ENCODE measurements at places on chromosomes 11 and 22. TPM values are rescaled to one million over a fixed set of nuclear protein-coding genes. Genes with fewer than 3 reads are reported as not detected.

DNA sequence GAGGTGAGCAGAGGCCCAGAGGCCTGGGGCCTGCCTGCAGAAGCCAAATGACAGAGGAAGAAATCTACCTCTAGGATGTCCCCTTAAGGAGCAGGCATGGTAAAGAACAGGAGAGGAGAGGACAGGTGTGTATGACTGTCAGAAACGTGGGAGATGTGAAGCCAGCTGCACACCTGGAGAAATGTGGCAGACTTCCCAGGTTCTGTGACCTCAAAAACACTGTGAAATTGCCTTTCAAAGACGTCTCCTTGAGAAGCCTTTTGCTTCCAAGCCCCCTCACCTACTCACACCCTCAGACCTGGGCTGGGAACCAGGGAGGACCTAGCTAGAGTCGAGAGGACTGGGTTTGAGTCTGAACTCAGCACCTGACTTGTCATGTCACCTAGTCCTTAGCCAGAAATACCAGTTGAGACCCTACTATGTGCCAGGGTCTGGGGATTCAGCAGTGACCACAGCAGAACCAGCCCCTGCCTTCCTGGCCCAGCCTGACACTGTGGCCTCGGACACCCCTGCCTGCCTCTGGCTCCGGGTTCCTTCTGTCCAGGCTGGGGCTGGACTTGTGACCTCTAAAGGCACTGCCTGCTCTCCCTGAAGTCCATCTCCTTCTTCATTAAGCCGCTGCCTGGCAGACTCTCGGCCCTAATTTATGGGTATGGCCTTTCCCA lies 5.6 kb downstream of the TPBGL start:
- no peak for DNase-seq

- DNase-seq, result no peak
Observed at GRCh38 chr11:2214527-2215229, 43.1 kb upstream of the TH start.

GRCh38 chr11:86184728-86185380 lies 59.7 kb upstream of the EED start:
- no peak for DNase-seq

DNA sequence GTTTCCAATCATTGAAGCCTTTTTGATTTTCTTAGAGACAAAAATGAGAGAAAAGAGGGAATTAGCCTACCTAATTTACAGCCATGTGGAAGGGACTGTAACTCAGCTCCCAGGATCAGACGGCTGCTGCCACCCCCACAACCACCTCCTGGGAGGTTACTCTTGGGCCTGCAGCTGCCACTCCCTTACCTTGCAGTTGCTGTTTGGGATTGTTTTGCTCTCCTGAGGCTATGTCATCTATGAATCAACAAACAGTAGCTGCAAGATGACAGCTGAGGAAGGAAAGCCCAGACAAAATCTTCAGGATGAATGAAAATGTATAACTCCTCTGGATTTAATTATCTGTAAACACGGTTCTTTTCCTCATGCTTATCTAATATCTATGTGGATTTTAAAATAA lies 28.0 kb upstream of the ZC3H12C start:
- no peak for DNase-seq

- DNase-seq, result no peak
Observed at GRCh38 chr11:60867871-60868681, 734 bp downstream of the ZP1 start.

GRCh38 chr11:8068605-8069221 lies 12.3 kb upstream of the TUB start:
- DNase-seq, result peak; percentile 66

GRCh38 chr11:111814557-111815320 lies 48.5 kb upstream of the PPP2R1B start:
- DNase-seq, result no peak

GRCh38 chr11:13972043-13972910 lies 9.8 kb downstream of the SPON1 start:
- DNase-seq, result no peak

- no peak for DNase-seq
Observed at GRCh38 chr11:62451241-62451621, 32.4 kb downstream of the SCGB1A1 start.

Gene PLAAT5
- total RNA-seq, result not detected

Gene C11orf97
- total RNA-seq, result not detected

Gene CD3D
- not detected for total RNA-seq

Gene ENTHD1
- total RNA-seq, result not detected

Gene SPECC1L
- total RNA-seq, result 56.3 TPM

Gene SAC3D1
- total RNA-seq, result 12.4 TPM

Gene NTM
- total RNA-seq, result 0.09 TPM
